ENCODE measurements at places on chromosomes 7 and 10. TPM values are rescaled to one million over a fixed set of nuclear protein-coding genes. Genes with fewer than 3 reads are reported as not detected.

Gene VPS26A
- 55.6 TPM for total RNA-seq

Gene GNGT1
- total RNA-seq, result 0.95 TPM

Gene ADRA2A
- 3.6 TPM for total RNA-seq

Gene IDI2
- not detected for total RNA-seq

Gene MGAM2
- 0.05 TPM for total RNA-seq

Gene FGFBP3
- 1.5 TPM for total RNA-seq

Gene ABCB1
- 2.4 TPM for total RNA-seq

Gene SPDYE5
- not detected for total RNA-seq

Gene PIK3AP1
- 6.6 TPM for total RNA-seq

Gene FLNC
- total RNA-seq, result 136 TPM

Gene NEBL
- 28.4 TPM for total RNA-seq

Gene PTF1A
- total RNA-seq, result not detected

Measured in urinary bladder (tissue), 4 donors.